ENCODE measurements at places on chromosomes 7 and 10.

DNA sequence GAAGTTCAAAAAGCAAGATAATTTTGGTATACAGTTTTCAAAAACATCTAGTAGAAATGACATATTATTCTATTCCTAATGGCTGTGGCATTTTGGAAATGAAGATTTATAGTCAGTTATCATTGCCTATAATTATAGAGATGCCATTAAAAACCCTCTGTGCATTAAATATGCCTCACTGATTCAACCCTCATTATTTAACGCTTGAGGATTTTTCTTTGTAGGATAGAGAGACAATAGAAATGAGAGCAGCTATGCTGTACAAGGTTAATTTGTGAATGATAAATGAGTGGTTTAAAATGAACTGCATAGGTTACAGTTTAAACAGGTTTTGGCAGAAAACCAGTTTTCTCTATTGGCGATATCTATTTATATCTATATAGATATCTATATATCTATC, 32.2 kb upstream of the SEMA3A start:
- no peak for DNase-seq

DNA sequence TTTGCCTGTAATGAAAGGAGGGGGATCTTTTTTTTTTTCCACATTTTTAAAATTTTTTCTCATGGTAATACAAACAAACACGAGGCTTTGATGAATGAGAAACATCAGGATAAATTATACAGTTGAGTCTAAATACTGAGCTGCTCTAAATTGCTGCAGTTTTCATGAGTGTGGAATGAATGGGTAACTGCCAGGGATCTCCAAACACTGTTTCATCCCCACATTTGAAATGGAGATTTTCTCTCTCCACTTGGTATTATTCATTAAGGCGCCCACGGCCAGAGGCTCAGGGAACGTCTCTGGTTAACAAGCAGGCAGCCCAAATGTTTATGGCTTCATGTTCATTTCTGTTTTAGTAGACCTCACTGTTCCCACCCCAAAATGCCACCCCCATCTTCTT, 717.1 kb downstream of the GRID1 start:
- no peak for DNase-seq

GRCh38 chr7:29289156-29290021, 94.8 kb downstream of the CHN2 start:
- no peak for DNase-seq

GRCh38 chr10:115063701-115064658, 29.2 kb upstream of the ATRNL1 start:
- DNase-seq, result no peak

DNA sequence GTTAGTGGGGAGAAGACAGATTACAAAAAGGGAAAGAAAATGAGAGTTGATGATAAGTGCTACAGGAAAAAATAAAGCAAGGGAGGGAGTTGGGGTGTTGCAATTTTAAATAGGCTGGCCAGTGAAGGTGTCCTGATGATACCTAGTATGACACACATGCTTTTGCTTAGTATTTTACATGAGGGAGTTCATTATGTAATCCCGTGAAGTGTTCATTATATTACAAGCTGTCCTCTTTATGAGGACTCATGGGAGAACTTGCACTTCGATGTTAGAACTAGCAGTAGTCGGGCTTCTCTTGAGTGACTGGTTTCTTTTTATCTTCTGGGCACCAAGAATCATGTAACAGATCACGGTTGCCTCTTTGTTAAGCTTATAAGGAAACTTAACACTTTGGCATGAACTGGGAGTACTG, 102.3 kb upstream of the MTPN start:
- no peak for DNase-seq

DNA sequence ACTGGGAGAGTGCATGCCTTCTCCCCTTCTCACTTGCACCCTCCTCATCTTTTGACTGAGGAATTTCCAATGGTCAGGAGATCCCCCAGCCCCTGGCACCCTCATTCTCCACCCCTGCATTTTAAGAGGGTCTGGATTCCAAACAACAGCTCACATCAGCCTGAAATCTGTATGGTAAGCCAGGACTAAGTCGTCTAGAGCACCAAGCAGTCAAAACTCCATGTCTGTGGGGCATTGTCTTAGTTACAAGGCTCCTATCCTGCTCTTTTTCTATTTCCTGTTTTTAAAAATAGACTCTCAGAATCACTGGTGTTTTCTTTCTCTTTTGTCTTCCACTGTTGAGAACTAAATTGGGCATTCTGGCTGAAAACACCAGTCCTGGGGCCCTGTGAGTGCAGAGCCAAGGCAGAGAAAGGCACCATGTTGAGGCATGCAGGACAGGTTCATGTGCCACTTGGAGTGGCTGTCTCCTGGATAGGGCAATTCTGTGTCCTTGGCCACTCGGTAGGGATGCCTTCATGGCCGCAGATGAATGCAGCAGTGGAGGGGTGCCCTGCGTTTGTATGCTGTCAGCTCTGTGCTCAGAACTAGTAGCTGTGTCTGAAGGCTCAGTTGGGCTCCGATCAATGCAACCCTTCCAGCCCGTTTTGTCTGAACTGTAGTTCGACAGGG, 216.6 kb upstream of the YAE1 start:
- no peak for DNase-seq

DNA sequence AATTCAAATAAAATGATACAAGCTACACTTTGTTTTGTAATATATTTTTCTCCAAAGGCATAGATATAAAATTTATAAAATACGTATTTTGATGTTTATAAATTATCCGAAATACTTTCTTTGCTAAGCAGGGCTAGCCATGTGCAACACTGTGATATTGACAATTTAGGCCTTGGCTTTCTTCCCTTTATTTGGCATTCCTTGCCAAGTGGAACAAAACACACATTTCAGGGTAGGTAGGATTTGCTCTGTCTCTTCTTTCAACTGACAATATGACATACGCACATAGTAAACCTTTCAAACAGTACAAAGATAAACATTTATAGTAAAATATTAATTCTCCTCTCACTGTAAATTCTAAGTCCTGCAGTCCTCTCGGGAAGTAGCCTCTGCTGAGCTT, 103.3 kb upstream of the POT1 start:
- DNase-seq, result no peak

DNA sequence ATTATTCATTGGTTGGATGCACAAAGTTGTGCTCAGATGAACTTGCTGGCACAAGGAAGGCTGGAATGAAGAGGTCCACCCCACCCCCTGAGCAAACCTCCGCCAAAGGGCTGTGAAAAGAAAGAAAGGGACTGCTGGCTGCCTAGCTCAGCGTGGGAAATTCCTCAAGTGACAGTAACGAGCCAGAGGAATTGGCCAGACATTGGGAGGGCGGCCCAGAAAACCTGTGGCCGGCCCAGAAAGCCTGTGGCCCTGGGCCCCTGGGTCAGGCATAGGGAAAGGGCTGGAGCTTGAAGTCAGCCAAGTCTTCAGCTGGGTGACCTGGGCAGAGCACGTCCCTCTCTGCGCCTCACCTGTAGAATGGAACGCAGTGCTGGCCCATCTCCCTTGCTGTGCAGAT, 30.6 kb upstream of the CTBP2 start:
- no peak for DNase-seq

- DNase-seq, result no peak
These were observed 70.0 kb downstream of the KLF6 start for GRCh38 chr10:3714967-3715366.

DNA sequence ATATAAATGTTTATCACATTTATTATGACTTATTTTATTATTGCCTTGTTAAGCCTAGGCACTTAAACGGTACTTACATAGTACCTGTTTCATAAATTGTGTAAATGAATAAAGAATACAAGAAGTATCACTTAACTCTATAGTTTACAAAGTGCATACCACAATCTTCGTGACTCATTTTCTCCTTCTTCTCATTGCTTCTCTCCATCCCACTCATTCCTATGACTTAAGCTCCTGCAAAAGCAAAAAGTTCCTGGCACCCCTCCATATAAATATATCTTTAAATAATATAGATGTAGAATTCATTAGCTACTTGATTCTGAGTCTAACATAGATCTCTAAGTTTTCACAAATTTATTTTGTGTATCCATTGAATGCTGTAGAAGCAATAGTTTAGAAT, 1382.0 kb upstream of the CELF2 start:
- DNase-seq, result no peak

DNA sequence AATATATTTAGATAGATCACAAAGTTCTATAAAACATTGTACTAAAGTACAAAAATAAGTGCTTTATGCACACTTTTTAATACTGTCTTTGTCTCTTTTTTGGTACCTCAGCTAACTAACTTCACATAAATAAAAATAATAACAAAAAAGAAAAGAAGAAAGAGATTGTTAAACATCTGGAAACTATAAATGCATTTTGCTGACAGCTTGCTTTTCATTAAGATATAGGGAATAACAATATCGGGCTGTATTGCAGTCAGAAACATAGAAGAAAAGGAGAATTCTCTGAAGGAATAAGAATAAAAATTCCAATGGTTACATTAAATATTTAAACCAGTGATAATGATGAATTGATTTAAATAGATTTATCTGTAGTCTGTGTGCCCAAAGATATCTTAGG, 59.9 kb downstream of the ASAH2B start:
- DNase-seq, result no peak

DNA sequence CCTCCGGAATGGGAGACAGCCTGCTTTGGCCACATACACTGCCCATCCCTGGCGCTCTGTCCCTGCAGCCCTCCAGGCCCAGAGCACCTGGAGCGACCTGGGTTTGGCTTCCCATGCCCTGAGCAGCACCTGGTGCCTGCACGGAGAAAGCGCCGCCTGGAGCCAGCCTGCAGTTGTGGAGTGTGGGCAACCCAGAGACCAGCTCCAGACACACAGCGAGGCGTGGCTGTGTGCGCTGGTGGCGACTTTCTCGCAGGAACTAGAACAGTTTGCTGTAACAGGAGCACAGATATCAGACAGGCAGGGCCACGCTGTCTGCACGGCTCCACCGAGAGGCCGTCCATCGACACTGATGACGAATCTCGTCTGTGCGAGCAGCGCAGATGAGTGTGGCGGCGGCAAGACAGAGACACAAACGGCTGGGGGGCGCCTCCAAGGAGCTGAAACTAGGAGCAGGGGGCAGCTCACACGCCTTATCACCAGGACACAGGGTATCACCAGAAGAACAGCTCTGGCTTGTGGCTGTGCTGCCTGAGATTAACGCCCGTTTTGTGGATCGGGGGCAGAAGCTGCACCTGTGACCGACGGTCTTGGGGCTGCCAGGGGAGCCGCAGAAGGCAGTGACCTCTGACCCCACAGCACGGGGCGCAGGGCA, 275.3 kb downstream of the DNAJB6 start:
- no peak for DNase-seq

DNA sequence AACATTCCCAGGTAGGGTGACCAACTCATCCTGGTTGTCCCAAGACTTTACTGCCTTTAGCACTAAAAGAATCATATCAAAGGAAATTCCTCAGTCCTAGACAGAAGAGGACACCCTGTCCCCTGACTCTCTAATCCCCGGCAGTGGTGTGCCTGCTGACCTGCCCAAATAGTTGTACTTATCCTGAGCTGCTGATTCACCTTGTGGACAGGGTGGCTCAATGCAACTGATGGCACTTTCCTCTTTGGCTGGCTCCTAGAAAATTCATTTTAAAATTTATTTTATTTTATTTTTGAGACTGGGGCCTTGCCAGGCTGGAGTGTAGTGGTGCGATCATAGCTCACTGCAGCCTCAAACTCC, 111.7 kb downstream of the JCAD start:
- DNase-seq, result no peak

GRCh38 chr7:70595755-70596597, 536.0 kb upstream of the GALNT17 start:
- DNase-seq, result no peak

DNA sequence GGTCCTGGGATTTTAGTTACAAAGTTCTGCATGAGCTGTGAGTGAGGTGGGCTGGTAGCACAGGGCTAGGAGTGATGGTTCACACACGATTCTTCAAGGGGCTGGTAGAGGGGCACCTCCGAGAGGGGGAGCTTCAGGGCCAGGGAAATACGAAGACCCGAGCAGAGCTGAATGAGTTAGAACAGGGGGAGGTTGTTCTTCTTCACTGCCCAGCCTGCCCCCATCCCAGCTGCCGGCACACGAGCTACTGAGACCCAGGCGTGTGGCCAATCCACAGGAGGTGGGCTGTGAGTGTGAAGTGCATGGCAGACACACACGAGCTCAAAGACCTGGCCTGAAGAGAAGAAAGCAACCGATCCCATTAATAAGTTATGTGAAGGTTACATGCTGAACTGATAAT, 256.2 kb upstream of the ZNF32 start:
- no peak for DNase-seq

DNA sequence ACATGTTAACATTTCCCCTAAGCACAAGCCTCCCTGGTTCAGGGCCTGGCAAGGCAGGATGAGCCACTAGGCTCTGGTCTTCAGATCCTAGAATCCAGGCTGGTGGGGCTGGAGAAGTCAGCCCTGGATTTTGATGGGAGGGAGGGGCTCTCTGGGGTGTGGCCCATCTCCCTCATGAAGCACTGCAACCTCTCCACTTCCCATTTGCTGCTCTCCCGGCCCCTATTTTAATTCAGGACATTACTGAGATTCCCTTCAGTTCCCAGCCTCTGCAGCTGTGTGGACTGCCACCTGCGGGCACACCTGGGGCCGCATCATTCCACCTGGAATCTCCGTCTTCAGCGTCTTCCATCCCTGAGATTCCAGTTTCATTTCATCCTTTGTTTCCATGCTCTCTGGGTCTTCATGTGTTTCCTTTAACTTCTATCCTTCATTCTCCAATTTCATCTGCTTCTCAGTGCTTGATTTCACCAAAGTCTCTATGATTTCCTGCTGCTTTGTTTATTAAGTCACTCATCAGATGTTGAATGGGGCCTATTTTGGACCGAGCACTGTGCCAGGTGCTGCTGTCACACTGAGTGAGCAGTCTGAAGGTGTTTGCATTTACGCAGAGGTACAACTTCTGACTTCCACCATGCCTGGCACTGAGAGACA, 253.6 kb downstream of the WDR37 start:
- no peak for DNase-seq

DNA sequence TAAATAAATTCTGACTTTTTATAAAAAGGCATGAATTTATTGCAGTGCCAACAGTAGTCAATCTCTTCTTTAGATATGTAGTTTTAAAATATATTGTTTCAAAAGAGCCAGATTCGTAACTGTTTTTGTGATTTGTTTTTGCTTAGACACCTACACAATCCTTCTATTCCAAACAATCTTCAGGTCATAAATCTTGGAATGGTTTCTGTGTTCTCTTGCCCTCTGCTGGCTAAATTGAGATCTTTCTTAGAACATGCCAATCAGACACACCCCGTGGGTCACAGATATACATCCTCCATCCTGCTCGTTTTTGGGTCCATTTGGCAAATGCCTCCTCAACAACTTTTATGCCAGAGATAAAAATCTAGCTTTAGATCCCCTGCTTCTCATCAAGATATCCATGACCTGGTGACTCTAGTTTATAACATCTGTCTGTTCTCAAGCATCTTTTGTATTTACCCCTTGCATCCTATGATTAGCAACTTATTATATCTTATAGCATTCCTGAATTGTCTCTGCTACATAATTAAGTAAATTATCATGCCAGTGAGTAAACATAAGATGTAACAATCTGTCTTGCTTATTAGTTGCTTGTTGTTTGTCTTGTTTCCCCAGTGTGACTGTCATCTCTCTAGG, 35.3 kb upstream of the IFRD1 start:
- DNase-seq, result no peak

DNA sequence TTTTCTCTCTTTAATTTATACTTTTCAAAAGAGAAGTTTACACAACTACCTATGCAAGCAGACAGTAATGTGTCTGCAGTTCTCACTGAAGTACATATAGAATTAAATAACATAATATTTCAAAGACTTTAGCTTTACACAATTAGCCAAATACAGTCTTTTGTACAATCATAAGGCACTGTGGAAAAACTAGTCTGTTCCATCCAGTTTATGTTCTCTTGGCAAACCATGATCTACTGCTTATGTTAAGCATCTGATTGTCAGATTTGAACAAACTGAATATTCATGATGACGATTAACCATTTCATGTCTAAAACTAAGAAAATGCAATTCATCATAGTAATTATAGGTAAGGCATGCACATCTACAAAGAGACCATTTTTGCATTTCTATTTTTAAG, 842 bp downstream of the SEMA3A start:
- no peak for DNase-seq

Data from GM04504 (cell line).